ENCODE measurements at places on chromosomes 7 and 10.
A peak's percentile ranks its signal among the peaks of the same experiment; 100 is the strongest.

- DNase-seq: no peak
These were observed 38.2 kb upstream of the PLEKHA1 start for GRCh38 chr10:122336332-122336731.

- DNase-seq: no peak
These were observed 2.4 kb upstream of the ITPRIP start for GRCh38 chr10:104340641-104341040.

DNA sequence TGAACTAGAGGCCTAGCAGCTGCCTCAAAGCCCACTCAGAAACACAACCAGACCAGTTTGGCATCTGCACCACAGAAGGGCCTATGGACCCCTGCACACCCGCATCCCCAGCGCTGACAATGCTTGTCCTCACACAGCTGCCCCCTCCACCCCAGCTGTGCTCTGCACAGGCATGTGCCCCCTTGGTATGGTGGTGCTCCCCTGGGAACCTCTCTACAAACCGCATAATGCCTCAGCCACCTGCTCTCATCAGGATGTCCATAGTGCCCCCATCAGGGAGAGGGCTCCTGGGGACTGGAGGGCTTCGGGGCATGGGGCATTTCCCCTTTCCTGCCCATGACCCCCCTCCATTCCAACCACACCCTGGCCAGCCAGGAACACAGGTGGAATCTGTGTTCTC lies 347.5 kb downstream of the GRID1 start:
- DNase-seq: no peak

GRCh38 chr10:32253276-32253675 lies 93.7 kb downstream of the EPC1 start:
- no peak for DNase-seq

DNA sequence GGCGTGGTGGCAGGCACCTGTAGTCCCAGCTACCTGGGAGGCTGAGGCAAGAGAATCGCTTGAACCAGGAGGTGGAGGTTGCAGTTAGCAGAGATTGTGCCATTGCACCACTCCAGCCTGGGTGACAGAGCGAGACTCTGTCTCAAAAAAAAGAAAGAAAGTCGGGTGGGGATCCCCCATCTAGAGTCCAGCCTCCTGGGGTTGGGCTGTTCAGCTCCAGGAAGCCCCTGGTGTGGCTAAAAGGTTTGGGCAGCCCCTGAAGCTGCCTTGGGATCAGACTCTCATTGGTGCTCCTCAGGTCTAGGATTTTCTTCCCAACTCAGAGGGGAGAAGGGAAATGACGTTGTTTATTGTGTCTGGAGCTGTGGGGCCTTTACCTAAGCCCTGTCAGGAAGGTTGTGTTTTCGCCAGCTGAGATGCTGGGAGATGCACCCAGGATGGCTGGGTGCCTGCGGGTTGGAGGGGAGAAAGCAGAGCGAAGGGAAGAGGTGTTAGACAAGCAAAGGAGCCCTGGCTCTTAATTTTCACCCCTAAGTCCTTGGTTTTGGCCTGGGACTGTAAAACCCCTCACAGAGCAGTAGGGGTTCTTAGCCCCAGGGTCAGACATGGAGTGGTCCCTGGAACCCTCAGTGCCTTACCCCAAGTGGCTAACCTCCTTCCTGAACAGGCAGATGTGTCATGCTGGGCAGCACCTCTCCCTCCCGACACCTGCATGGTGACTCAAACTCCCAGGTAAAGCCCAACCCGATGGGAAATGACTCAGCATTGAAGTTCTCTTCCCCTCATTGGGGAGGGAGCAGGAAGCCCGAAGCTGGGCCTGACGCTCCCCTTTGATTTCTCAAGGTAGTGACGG lies 21.1 kb downstream of the PLAU start:
- peak; percentile 19 for DNase-seq

- no peak for DNase-seq
These were observed 68.4 kb upstream of the TMEM229A start for GRCh38 chr7:124101173-124101768.
